ENCODE measurements at places on chromosomes 12 and 14. TPM values are rescaled to one million over a fixed set of nuclear protein-coding genes. Genes with fewer than 3 reads are reported as not detected.

GRCh38 chr12:9115731-9116559 is at the start of gene A2M:
Gene A2M (minus strand): TSS chr12:9115919. CDS start chr12:9115849, 70 bp downstream.
- DNase-seq: no peak
- H3K36me3 ChIP-seq: no peaks in the 10 kb centered on the region
- H3K4me3 ChIP-seq: no peak within 1 kb of the TSS
- peaks cover 4% of the 10 kb centered on the region for H3K27me3 ChIP-seq
- no peak within 1 kb of the TSS for H3K27ac ChIP-seq

DNA sequence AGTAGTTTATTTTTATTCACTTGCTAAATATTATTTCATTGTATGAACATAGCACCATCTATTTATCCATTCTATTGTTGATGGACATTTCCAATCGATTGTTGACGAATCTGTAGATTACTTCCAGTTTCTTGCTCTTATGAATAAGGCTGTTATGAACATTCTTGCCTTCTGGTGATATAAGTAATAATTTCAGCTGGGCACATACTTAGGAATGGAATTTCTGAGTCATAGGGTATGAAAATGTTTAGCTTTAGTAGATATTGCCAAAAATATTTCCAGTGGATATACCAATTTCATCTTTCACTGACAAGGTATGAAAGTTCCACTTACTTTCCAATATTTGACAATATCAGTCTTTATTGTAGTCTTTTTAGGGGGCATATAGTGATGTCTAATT is 468.5 kb downstream of the ETNK1 start:
- no peaks in the 10 kb centered on the region for H3K36me3 ChIP-seq
- no peaks in the 10 kb centered on the region for H3K27me3 ChIP-seq
- H3K27ac ChIP-seq: no peak overlapping the region

DNA sequence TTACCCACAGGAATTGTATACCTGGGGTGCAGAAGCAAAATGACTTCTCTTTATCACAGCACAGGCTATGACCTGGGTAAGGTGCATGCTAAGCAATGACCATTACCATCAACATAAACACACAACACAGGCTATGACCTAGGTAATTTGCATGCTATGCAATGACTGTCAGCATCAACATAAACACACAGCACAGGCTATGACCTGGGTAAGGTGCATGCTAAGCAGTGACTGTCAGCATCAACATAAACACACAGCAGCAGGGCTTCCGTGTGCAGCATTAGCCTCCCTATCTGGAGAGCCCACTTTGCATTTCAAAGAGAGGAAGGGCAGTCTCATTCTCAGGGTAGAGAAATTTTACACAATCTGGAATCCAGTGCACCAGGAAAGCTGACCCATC is 583.0 kb downstream of the TMEM121 start:
- no peaks in the 10 kb centered on the region for H3K4me1 ChIP-seq
- DNase-seq: no peak
- H3K36me3 ChIP-seq: no peaks in the 10 kb centered on the region
- H3K27me3 ChIP-seq: no peaks in the 10 kb centered on the region

The RBMS2 gene
- total RNA-seq: 65.9 TPM

GRCh38 chr14:90733139-90733808 is 83.0 kb downstream of the TTC7B start:
- no peak overlapping the region for H3K27ac ChIP-seq
- H3K36me3 ChIP-seq: peaks cover 6% of the 10 kb centered on the region
- no peaks in the 10 kb centered on the region for H3K4me1 ChIP-seq
- no peak for DNase-seq

The RAD51AP1 gene
- total RNA-seq: 33.4 TPM

The GABARAPL1 gene
- 96.2 TPM for total RNA-seq

The STXBP6 gene
- 11.7 TPM for total RNA-seq

DNA sequence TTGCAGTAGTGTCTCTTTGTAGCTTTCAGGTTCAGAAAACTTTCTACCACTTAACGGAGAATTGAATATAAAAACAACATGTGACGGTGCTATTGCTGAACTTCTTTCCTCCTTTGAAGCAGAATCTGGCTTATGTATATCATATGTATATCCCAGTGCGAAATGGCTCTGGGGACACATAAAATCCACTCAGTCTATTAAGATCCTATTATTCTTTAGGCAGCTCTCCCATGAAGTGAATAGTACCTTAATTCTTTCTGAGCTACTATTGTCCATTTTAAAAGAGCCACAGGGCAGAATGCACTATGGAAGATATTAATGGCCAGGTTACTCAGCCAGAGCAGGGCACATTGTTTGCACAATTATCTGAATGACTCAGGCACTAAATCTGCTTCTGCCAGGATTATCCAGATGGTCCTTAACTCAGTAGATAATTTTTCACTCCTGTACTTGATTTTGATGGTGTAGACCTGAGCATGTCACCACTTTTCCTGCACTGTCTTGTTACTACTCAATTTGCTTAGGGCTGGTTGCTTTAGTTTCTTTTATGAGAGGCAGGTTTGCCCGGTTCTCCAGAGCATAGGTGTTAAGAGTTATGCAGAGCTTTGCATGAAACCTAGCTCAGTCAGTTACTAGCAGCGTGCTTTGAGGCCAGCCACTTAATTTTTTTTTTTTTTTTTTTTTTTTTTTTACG is 5.5 kb downstream of the CNTN1 start:
- no peak overlapping the region for H3K27ac ChIP-seq
- peaks cover 1% of the 10 kb centered on the region for H3K4me1 ChIP-seq
- H3K27me3 ChIP-seq: peaks cover 34% of the 10 kb centered on the region

DNA sequence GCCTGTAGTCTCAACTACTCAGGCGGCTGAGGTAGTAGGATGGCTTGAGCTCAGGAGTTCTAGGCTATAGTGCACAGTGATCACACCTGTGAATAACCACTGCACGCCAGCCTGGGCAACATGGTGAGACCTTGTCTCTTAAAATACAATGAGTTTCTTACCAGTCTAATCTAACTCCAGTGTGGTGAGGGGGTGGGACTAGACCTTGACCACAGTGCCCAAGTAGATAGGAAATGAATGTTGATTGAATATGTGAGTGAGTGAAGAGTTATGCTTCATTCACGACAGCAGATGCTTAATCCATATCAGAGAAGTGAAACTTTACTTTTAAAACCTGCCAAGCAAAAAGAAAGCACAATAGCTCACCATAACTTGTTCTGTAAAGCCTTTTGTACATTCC is 11.2 kb upstream of the AK7 start:
- H3K36me3 ChIP-seq: peaks cover 9% of the 10 kb centered on the region
- no peak for DNase-seq
- H3K27me3 ChIP-seq: no peaks in the 10 kb centered on the region
- H3K4me1 ChIP-seq: no peaks in the 10 kb centered on the region
- H3K27ac ChIP-seq: peak overlapping the region; percentile 59

GRCh38 chr12:57401165-57401564 is 29.7 kb downstream of the R3HDM2 start:
- H3K27ac ChIP-seq: peak overlapping the region; percentile 48
- no peaks in the 10 kb centered on the region for H3K27me3 ChIP-seq
- H3K4me1 ChIP-seq: no peaks in the 10 kb centered on the region
- no peak overlapping the region for H3K4me3 ChIP-seq
- DNase-seq: no peak

GRCh38 chr14:75941030-75941429 is 40.8 kb downstream of the TGFB3 start:
- H3K4me1 ChIP-seq: peaks cover 7% of the 10 kb centered on the region
- H3K27me3 ChIP-seq: no peaks in the 10 kb centered on the region
- no peak overlapping the region for H3K27ac ChIP-seq
- no peak for DNase-seq

DNA sequence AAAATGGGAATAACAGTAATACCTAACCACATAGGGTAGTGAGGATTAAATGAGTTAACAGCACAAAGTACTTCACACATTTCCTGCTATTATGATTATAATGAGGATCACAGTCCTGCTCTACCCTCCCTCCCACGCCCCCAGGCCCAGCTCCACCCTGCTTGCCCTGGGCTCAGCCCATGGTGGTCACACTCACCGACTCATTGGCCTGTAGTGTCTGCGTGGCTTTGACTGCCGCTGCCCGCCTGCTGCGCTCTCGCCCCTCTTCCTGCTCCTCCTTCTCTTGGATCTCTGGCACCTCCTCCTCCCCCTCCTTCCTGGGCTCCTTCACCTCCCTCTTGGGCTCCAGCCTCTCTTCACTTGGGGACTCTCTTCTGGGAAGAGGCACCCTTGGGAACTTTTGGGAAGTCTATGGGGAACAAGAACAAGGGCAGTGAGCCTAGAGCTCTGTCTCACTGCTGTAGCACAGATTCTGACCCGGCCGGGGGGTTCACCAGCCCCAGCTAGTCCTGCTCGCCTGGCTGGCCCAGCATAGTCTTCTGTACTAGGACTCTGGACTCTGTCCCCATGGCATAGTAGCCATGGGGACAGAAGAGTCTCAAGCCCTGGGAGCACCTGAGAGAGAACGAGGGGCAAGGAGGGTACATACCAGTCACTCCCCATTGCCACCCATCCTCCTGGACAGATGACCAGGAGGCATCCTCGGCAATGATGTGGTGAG is 7.1 kb upstream of the PNMA1 start:
- no peak for DNase-seq
- H3K4me3 ChIP-seq: no peak overlapping the region
- H3K27me3 ChIP-seq: no peaks in the 10 kb centered on the region
- H3K27ac ChIP-seq: no peak overlapping the region
- peaks cover 21% of the 10 kb centered on the region for H3K4me1 ChIP-seq

The RFX4 gene
- not detected for total RNA-seq

The GSC gene
- total RNA-seq: not detected

- no peak overlapping the region for H3K4me3 ChIP-seq
- H3K4me1 ChIP-seq: peaks cover 3% of the 10 kb centered on the region
Measured at GRCh38 chr14:78633752-78634151, 463.6 kb downstream of the NRXN3 start.

DNA sequence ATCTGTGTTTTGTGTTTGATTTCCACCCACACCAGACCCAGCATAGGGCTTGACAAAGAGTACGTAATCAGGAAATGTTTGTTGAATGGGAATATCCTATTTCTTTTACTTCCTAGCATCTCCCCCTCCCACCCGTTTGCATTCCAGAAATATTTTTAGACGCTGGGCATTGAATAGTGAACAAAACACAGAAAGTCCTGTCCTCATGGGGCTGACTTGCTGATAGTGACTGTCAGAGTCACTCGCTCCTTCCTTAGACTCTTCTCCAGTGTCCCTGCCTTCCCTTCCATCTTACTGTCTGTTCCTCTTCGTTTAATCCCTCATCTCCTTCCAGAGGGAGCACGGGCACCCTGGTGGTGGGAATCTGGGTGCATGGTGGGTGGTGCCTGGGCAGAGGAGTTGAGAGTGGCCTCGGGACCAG is 53.6 kb downstream of the SLC25A47 start:
- no peaks in the 10 kb centered on the region for H3K27me3 ChIP-seq
- peak overlapping the region; percentile 98 for H3K27ac ChIP-seq
- H3K4me3 ChIP-seq: peak overlapping the region; percentile 83
- peaks cover 26% of the 10 kb centered on the region for H3K4me1 ChIP-seq
- peaks cover 2% of the 10 kb centered on the region for H3K36me3 ChIP-seq

DNA sequence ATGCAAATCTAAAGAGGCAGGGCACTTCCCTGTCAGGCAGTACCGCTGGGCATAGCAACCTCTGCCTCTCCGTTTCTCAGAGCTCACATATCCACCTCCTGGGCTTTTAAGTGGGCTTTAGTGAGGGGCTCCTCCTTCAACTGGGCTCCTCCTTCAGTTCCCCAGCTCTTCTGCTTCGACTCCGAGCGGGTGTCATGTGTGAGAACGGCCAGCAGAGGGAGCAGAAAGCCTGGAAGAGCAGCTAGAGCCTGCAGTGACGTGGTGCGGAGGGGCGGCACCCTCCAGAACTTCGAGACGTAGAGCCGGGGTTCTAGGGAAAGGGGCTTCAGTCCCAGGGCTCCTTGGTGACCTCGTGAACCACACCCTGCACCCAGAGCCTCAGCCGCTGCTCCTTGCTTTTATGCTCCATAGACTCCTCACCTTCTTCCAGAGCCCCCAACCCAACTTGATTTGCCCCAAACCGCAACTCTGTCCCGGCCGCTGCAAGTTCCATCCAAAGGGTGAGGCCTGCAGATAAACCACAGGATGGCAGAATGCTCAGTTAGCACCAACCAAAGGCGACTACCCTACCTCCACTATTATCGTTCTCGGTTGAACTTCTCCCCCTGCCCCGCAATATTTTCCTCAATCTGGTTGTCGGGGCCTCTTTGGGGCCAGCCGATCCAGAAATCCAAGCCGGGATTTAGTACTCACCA is 383 bp upstream of the GLI1 start:
- peaks cover 57% of the 10 kb centered on the region for H3K27me3 ChIP-seq
- H3K4me3 ChIP-seq: peak overlapping the region; percentile 90
- peaks cover 19% of the 10 kb centered on the region for H3K4me1 ChIP-seq
- peak overlapping the region; percentile 87 for H3K27ac ChIP-seq

The TMX1 gene
- 31.3 TPM for total RNA-seq

DNA sequence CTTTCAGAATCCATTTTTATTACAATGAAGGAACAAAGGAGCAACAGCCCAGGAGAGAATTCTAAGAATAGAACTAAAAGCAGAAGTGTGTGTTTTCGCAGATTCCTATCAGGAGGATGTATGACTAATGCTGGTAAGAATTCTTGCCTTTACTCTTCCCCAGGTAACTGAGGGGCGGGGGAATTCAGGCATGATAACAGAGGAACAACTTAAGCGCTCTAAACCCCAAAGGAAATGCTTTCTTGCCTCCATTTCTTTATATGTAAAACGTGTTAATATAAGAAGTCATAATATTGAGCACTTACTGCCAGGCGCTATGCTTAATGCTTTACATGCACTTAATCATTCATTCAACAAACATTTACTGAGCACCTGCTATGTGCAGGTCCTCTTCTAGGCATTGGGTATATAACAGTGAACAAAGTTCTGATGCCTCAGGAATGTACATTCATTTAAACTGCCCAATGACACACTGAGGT is 4.5 kb downstream of the HCAR1 start:
- H3K36me3 ChIP-seq: no peaks in the 10 kb centered on the region
- no peak for DNase-seq
- peak overlapping the region; percentile 95 for H3K27ac ChIP-seq
- peaks cover 30% of the 10 kb centered on the region for H3K4me1 ChIP-seq

The NFKBIA gene
- 31.8 TPM for total RNA-seq

The SLC25A47 gene
- not detected for total RNA-seq

GRCh38 chr14:81023095-81023710 is 67.8 kb downstream of the TSHR start:
- no peaks in the 10 kb centered on the region for H3K36me3 ChIP-seq
- DNase-seq: no peak
- no peaks in the 10 kb centered on the region for H3K27me3 ChIP-seq
- no peaks in the 10 kb centered on the region for H3K4me1 ChIP-seq
- H3K27ac ChIP-seq: no peak overlapping the region

DNA sequence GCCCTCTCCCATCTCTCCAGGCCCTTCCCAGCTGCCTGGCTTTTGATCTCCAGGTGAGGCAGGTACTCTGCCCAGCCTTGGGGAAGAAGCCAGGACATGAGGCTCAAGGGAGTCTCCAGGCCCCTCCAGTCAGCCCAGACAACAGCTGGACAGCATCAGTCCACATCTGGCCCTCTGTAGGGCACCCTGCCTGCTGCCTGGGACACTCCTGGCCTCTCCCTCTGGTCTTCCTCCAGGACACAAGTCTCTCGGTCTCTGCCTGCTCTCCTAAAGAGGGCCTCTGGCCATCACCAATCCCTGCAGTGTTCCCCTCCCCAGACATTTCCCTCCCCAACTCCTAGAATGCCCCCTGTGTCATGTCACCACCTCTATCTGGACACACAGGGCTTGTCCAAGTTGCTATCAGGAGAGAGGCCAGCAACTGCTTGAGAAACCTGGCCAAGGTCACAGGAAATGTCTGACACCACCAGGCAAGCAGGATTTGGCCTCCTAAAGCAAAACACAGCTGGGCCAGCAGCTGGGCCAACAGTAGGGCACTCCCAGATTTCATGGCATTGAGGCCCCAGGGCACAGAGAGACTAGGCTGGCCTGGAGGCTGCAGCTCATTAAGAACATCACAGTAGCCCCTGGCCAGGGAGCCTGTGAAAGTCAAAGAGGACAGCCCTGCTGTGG is 29.0 kb downstream of the LTBP2 start:
- peaks cover 4% of the 10 kb centered on the region for H3K27me3 ChIP-seq
- no peak overlapping the region for H3K4me3 ChIP-seq
- no peaks in the 10 kb centered on the region for H3K4me1 ChIP-seq
- H3K27ac ChIP-seq: no peak overlapping the region
